ENCODE measurements at places on chromosomes 7 and 10. TPM values are rescaled to one million over a fixed set of nuclear protein-coding genes. Genes with fewer than 3 reads are reported as not detected.

TMEM229A gene
- total RNA-seq: not detected

DOCK4 gene
- total RNA-seq: 7.4 TPM

MSMB gene
- not detected for total RNA-seq

CLRN3 gene
- not detected for total RNA-seq

SNCG gene
- total RNA-seq: 18.3 TPM

MRPS33 gene
- total RNA-seq: 23.2 TPM

CNTNAP2 gene
- total RNA-seq: under 0.01 TPM

Data from bronchus fibroblast of lung (primary cell).